ENCODE measurements at places on chromosomes 16 and 17.

DNA sequence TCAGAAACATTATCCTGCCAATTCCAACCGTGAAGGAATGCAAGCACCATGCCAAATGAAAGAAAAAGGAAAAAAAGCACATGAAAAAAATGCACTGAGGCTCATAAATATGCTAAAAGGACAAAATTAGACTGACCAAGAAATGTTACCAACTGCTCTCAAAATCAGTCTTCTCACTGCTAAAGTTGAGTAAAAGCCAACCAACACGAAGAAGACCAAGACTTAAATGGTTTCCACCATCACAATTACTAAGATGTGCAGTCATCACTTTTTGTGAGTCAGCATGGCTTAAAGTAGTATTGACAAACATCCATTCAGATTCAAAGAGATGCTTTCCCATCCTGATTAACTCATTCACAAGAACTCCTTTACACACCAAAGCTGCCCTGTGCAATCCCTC is 16.4 kb downstream of the CDYL2 start:
- no peak for DNase-seq

GRCh38 chr16:11658896-11659708 is 9.2 kb upstream of the SNN start:
- no peak for DNase-seq

DNA sequence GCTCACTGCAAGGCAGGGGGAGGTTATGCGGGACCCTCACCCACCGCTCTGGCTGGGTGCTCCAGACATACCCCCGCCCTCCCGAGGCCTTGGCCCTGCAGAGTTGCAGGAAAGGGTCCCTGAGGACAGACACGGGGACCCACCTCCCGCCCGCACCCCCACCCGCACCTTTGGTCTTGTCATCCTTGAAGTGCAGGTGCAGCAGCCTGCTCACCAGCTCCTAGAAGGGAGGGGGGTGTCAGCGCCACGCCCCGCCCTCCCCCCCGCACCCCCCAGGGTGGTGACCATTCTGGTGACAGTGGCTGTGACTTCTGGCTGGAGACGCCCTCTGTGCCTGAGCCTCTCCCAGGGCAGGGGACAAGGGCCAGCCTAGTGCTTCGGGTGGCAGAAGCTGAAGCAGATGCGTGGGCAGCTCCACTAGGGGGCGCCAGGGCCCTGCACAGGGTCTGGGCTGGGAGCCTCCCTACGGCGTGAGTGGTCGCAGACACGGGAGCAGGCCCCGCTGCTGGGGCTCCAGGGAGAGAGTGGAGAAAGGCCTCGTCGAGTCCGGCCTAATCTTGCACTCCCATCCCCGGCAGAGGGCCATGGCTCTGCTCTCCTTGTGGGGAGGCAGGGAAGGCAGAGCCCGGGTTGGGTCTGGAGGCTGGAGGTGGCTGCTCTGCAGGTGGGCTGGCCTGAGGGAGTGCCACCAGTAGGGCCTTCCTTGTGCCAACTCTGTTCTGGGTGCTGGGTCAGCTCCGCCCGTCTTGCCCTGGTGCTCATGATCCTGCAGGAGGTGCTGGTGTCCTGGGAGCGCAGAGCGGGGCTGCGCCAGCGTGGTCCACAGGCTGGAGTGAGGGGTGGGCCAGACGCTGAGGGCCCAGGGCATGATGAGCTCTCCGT is 2.7 kb downstream of the CENPX start:
- DNase-seq, result peak; percentile 73

DNA sequence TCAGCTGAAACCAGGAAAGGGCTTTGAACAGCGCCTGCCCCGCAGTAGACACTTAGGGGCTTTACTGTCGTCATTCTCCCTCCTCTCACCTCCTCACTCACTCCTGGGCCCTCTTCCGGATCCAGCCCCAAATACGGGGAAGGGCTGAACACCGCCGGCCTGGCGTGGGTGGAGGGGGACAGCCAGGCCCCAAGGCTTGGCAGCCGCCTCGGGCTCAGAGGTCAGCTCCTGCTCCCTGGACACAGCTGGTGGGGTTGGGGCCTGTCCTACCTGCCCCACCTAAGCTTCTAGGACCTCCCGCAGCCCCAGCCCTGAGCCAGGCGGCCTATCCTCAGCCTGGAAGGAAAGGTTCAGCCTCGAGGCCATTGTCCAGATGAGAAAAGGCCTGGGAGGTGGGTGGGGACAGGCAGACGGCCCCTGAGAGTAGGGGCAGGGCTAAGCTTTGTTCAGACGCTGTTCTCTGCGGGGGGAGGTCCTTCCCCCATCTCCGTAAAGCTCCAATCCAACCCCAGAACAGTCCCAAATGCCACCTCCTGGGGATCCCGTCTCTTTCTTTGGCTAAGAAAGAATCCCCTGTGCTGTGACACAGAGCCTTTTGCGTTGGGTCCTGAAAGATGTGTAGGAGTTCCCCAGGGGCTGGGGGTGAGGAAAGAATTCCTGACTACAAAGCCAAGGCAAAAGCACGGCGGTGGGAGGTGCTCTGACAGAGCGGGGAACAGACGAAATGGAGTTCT is 881 bp upstream of the LLGL1 start:
- DNase-seq, result no peak

DNA sequence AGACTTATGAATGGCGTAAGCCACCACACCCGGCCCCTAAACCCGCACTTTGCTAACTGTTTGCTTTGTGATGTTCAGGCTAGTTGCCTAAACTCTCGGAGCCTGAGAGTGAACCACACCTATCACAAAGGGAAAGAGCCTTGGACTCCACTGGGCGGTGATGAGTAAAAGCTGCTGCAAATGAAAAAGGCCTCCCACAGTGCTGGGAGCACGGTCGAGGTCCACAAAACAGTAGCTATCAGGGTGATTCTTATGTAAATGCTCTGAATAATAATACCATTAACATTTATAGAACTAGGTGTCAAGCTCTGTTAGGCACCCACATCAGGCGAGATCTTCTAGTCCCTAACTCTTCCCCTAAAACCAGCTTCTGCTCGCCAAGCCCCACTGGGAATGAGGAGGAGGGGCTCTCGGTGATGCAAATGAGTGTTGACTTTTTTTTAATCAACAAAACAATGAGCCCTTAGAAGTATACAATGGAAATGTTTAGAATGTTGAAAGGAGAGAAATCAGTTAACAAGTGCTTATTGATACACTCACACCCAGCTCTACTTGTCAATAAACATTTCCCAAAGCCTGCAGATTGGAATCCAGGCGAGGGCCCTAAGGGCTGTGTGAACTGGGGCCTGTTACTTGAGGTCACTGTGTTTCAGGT is 19.8 kb downstream of the FBRS start:
- DNase-seq, result no peak

DNA sequence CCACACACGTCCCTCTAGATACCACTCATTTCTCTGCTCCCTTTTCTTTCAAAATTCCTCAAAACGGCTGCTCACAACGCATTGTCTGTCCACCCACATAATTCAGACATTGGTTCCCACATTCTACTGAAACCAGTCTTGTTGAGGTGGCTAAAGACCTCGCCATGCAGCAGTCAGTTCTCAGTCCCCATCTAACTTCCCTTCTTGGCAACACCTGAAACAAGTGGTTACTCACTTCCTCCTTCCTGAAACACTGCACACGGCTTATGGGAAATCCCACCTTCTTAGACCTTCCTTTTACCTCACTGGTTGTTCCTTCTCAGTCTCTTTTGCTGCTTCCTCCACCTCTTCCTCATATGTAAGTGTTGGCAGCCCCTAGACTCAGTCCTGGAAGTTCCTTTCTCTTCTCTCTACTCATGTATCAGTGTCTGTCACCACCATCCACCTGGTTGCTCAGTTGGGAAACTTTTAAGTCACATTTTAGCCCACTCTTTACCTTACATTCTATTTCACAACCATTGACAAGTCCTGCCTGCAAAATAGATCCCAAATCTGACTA is 277.1 kb downstream of the CEP112 start:
- DNase-seq, result no peak

DNA sequence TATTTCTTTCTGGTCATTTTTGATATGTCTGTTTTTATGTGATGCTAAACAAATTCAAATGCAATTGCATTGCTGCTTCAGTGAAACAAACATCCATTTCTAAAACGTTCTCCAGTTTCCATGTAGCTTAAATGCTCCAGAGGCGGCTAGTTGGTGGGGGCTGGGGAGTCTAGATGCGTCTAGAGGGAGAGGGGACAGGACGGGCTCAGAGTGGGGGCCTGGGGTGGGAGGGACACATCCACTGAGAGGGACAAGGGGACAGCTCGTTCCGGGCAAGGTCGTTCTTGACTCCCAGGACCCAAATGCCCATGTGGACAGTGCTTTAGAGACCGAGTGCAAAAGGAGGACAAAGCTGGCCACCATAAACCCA is 102.3 kb downstream of the FOXL1 start:
- DNase-seq, result no peak

DNA sequence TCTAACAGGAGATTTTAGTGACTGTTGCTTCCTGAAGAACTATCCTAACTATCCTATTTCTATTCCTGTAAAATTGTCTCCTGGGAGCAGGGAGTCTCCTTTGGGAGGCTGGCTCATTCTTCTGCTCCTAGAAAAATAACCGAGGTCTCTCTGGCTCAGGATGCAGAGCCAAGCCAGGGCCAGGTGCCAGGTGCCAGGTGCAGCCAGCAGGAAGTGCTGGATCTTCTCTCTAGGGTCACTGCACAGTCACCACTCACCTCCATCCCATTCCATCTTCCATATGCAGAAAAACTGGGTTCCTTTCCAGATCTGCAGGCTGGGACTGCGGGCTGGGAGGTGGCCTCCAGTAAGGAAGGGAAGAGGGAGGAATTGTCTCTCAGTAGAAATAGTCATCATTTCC is 3.8 kb upstream of the TMC7 start:
- DNase-seq, result no peak

DNA sequence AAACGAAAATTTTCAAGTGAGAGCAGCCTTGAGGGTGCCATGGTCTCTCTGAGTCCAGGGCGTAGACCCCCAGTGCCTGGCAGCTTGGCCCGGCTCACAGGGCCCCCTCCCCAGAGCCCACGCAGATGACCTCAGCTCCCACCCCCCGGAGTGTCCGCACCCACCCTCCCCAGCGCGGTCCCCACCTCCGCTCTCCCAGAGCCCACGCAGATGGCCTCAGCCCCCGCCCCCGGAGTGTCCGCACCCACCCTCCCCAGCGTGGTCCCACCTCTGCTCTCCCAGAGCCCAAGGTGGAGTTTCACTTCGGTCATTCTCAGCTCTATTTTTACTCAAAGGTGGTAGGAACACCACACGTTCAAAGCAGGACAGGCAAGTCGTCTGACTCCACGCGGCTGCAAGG is 13.9 kb downstream of the ABR start:
- DNase-seq, result no peak

DNA sequence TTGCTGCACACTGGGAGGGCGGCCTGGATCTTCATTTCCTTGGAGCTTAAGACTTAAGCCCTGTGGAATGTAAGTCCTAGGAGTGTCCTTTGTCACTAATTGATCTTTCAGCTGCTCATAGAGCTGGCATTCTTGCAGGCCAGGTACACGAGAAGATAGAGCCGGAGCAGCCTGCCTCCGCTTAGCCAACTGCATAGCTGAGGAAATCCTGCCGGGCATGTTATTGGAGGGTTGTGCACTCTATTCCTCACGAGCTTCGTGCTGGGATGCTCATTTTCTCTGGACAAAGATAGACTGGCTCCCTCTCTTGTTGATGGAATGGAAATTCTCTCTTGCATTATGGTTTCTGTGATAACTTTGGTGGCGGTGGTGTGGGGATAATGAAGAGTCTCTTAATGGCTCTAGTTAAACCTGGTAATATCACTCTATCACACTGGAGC is 76.9 kb downstream of the RPA1 start:
- DNase-seq, result no peak

- no peak for DNase-seq
Measured at GRCh38 chr17:1171953-1172352, 7.8 kb downstream of the ABR start.

DNA sequence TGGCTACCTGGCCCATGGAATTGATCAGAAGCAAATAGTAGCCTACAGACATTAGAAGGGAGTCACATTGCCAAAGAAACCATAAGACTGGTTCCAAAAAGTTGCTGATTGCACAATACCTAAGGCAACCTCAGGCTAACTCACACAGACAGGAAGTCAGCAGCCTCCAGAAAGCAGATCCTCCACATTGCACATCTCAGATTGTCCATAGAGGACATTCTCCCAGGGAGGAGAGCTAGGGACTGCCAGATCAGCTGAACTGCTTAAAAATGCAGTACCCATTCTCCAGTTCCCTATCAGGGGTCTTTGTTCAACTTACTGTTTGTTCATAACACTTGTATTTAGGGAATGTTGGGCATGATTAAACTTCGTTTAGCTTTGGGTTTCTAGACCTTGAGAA is 4.2 kb downstream of the CCL3 start:
- no peak for DNase-seq

DNA sequence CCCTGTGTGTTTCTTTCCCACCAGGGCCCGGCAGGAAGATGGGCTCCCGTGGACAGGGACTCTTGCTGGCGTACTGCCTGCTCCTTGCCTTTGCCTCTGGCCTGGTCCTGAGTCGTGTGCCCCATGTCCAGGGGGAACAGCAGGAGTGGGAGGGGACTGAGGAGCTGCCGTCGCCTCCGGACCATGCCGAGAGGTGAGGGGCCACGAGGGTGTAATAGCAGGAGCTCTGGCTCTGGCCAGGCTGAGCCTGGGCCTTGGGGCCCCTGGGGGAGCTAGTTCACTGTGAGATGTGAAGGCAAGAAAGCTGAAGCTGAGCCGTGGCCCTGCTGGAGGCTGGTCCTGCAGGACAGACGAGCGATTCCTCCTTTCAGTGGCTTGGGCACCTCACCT is 20.0 kb downstream of the C1QTNF1 start:
- DNase-seq, result no peak

GRCh38 chr16:84728853-84729424 is 29.1 kb downstream of the USP10 start:
- DNase-seq, result no peak

DNA sequence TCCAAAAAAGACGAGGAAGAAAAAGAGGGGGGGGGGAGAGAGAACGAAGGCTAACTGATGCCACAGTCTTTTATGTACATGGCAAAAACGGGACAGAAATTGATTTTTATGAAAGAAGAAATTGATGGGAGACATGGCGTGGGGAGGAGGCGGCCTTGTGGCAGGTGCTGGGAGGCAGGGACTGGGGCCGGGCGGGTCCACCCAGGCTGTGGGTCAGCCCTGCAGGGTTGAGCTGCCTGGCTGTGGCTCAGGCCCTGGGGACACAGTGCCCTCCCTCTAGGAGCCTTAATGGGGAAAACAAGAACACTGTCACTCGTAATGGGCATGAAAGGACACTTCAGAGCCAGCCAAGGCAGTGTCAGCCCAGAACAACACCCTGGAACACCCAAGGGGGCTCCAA is 34.8 kb downstream of the SNX20 start:
- no peak for DNase-seq

DNA sequence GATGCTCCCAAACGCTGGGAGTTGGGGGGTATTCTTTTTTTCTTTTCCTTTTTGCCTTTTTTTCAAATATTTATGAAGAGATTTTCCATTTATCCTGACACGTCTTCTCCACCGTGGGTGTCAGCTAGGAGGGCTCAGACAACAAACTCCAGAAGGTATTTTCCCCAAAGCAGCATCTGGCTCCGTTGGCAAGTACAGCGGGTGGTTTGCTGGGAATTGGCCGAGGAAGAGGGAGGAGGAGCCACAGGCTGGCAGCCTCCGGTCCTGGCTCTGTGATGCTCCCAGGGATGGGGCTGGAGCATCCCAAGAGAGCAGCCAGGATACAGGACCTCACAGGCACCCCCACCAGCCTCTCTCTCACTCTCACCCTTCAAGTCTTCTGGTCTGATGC is 10.9 kb upstream of the CACNG4 start:
- DNase-seq, result no peak

Measured in activated CD4-positive, alpha-beta T cell treated with anti-CD3 and anti-CD28 coated beads for 24 hours (primary cell).